ENCODE measurements at places on chromosomes 3 and 15.

DNA sequence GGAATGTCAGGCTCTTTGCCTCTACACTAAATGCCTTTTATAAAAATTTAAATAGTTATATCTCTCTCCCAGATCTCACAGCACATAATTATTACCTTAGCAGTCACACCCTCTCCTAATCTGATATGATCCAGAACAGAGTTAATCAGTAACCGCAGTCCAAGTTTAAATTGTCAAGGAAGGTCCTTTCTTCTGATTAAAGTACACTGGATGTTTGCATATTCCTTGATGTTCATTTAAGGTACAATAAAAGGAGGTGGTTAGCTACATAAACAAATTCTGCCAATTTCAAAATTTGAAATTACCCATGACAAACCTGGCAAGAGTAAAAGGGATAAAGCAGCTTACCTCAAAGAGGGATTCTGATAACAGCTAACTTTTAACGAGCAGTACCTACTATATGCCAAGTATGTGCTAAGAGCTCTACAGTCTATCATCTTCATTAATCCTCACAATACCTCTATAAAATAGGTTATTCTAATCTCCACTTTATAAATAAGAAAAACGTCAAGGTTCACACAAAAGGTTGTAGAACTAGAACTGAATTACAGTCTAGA is 4.3 kb downstream of the GOLIM4 start:
- no peak for DNase-seq

DNA sequence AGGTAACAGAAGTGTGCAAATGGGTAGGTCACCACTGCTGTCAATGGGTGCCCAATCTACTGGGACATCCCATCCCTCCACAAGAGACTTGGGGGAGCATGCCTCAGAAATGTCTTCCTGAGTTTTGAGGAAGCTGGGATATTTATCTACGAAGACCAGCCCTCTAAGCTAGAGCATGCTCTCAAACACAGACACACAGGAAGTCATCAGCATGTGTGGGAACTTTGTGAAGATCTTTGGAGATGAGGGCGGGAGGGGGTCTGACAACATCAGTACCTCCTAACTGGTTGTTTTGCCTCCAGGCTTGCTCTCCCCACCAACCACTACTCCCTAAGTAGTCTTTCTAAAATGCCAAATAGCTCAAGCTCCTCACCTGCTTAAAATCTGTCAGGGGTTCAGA is 3.5 kb upstream of the MEF2A start:
- no peak for DNase-seq

- DNase-seq: no peak
These were observed 3.2 kb upstream of the CNOT10 start for GRCh38 chr3:32681811-32682210.

DNA sequence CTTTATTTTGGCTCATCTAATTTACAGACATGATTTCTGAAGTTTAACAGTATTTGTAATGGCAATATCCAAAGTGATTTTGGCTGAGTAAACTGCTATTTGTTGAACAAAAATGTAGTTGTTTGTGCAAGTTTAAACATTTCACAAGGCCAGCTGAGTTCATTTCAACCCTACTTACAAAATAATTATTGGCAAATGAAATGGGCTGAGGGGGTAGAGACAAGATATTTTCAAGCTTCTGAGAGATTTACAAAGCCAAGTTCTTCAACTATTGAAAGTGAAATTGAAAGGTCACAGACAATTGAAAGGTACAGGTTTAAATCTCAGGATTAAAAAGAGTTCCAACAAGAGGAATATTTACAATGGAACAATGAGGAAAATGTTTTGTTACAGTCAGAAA is 77.1 kb downstream of the DUT start:
- no peak for DNase-seq

DNA sequence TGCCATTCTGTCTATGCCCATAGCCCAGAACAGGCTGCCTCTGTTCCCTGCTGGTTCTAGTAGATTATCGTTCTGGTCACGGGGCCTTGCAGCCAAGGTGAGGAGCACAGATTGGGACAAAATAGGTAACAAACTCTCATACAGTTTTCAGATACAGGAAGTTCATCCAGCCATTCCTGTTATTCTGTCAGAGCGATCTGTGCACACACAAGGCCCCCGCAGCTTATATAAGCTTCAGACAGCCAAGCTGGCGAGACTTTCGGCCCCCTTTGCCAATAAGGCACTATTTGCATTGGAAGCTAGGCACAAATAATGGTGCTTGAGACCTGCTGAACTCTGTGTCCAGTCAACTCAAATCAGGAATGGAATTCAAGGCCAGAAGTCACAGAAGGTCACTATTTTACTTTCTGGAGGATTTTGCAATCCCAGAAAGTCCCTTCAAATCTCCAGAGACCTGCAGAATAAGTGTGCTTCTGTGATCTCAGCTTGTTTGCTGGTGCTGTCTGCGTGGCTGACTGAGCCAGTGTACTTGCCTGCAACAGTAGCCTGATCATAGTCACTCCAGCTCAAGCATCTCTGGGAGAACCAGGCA is 69.4 kb downstream of the BFSP2 start:
- no peak for DNase-seq

DNA sequence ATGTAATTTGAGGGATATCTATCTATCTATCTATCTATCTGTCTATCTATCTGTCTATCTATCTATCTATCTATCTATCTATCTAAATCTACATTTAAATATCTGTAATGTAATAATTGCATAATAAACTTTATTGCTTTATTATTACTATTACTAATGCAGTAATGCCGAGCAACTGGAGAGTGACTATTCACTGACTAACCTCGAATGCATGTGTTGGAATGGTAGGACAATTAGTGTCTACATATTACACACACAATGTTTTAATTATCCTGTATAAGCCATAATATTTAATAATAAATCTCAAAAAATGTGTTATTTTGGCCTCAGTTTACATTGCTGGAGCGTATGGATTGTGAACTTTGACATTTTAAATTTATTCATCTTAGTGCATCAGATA is 25.2 kb upstream of the CNTN3 start:
- no peak for DNase-seq

GRCh38 chr3:45914362-45915058 is 28.2 kb downstream of the CCR9 start:
- DNase-seq: no peak

- DNase-seq: no peak
These were observed 32.4 kb downstream of the ACAN start for GRCh38 chr15:88835646-88836045.

GRCh38 chr15:49831206-49831965 is 210.5 kb downstream of the DTWD1 start:
- no peak for DNase-seq

- peak; percentile 66 for DNase-seq
These were observed 1.0 kb downstream of the EOMES start for GRCh38 chr3:27720899-27721716.

- no peak for DNase-seq
These were observed 1034.1 kb downstream of the MCTP2 start for GRCh38 chr15:95265419-95265997.

- peak; percentile 14 for DNase-seq
These were observed 102.0 kb upstream of the MYRIP start for GRCh38 chr3:39707314-39707909.

GRCh38 chr3:23685541-23686258 is 120.1 kb upstream of the UBE2E1 start:
- no peak for DNase-seq

GRCh38 chr15:88605189-88606069 is 15.7 kb upstream of the AEN start:
- peak; percentile 86 for DNase-seq

DNA sequence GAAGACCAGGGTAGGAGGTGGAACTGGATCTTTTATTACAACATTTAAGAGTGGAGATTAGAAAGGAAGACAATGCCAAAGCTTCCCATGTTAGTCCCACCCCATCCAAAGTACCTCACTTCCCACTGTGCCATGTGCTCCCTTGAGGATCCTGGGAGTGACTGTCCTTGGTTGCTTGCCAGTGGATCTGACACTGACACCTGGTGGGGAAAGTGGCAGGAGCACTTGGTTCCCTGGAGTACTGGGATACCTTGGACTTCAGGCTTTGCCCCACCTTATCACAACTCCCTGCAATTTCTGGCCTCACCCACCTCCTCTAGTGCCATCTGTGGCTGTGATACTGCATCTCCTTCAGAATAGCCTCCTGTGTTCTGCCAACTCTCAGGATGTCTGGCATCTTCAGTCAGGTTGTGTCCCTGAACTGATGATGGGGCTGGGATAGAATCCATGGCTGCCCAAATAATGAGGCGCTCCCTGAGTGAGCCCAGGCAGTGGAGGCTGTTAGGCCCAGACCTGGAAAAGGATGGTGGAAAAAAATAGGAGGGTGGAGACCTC is 1.3 kb downstream of the ELL3 start:
- DNase-seq: peak; percentile 32

DNA sequence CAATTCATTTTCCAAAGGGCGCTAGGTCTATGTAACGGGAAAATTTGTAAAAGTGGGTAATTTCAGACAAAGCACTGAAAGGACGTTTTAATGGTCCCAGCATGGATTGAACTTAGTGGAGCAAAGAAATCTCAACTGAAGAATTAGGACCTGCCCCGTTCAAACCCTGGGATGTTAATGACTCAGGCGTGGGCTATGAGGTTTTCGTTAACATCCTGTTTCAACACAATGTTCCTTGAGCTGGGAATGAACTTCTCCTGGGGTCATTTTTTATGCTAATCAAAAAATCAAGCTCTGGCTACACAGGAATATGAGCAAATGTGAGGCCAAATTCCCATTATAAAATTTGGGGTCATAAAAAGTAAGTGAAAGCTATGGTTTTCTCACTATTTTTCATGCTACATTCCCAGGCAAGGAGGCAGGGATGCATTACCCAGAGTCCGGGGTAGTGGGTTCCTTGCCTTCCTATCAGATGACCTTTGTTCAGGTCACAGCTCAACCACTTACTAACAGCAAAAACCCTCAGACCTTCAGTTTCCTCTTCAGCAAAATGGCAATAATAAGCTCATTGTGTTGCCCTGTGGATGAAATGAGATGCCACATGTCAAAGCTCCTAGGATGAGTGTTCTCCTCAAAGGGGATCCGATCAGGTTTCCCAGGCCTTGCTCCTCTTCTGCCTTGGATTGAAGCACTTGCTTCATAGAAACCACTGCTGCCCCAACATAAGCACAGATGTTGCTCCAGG is 271.4 kb downstream of the ARRDC4 start:
- no peak for DNase-seq

DNA sequence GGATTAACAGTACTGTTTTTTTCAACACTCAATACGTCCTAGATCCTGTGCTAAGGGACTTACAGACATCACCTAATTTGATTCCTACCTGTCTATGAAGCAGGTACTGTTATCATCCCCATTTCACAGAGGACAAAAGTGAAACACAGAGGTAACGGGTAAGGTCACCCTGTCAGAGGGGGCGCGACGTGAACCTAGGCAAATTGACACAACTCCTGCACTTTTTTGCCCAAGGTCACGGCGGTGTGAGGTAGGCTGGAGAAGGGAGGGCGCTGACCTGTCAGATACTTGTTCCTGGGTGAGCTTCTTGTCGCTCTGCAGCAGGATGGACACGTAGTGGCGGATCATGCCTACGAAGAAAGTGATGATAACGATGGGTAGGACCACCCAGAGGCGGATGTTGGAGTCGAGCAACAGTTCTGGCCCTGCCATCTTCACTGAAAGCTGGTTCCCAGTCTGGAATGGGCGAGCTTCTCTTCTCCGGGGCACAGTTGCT is 363 bp downstream of the EMC3 start:
- DNase-seq: no peak

DNA sequence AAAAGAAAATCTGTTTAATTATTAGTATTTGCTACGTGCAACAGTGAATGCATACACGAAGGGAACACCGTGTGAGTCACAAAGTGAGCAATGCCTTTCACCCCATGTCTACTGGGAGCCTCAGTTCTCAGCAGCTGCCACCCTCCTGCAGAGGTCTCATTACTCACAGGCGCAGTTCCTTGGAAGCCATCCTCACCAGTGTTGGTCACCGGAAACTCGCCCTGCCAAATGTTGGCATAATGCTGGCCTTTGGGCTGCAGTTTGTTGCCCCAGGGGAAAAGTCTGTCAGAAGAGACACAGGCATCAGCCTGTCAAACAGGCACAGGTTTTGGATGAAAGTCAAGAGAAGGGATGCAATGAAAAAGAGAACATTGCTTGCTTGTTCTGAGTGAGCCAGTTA is 50.1 kb downstream of the SUMF1 start:
- no peak for DNase-seq

DNA sequence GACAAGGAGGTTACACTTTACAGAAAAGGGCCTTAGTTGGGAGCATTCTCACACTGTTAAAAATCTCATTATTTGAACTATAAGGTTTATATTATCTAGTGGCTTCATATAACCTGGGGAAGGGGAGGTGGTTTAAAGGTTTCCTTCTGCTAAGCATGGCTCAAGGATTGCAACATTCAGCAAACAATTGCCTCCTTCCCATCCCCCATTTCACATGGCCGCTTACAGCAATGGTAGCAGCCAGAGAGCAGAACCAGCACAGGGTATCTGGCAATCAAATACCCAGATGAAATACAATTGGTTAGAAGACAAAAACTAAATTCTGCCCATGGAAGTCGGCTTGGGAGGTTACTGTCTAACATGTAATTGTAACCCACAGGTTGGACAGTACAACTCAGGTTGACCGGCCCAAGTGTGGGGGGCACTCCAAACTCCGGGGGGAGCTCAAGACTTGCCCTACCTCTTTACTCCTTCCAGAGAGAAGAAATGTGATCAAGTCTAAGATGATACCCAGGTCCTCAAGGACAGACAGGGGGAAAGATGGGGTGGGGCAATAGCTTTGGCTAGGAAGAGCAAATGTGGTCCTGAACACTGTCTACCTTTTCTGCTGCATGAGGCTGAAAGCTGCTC is 15.5 kb downstream of the ETV5 start:
- DNase-seq: no peak

GRCh38 chr15:67587331-67587730 is 44.8 kb downstream of the MAP2K5 start:
- no peak for DNase-seq

DNA sequence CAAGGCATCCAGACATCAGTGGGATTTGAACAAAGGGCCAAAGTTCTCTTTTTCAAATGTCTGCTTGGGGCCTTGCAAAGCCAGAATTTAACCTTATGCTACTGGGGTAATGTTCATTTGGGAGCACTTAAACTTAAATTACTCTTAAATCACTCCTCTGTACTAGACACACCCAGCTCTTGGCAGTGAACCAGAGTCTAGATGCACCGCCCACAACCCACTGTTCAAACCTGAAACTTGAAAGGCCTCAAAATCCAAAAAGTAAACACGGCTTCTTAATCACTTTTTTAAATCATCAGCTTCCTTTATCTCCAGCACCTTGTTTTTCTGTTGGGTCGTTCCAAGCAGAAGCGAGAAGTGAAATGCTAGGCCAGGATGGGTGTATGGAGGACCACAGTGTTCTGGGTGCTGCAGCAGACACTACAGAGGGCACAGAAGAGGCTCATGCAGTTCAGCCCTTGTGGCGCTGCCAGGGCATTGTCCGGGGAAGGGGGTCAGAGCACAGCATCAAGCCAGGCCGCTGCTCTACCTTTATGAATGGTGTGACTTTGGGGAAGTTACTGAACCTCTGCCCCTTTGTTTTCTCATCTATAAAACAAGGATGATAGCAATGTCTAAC is 28.8 kb downstream of the MECOM start:
- peak; percentile 80 for DNase-seq

DNA sequence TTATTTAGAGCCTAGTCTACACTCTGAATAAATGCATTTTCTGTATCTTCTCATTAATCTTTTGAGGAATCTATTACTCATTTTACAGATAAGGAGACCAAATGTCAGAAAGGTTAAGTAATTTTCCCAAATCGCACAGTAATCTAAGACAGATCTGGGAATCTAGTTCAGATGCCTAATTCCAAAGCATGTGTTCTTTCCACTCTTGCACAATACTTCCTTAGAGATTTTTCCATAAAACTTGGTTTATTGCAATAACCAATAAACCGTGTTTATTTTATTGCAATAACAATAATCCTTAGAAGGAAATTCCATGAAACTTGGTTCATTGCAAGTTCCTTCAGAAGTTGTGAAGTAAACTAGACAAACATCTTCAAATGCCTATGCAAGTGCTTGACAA is 17.4 kb upstream of the COL8A1 start:
- DNase-seq: no peak
